ENCODE measurements at places on chromosomes 5 and 9.

DNA sequence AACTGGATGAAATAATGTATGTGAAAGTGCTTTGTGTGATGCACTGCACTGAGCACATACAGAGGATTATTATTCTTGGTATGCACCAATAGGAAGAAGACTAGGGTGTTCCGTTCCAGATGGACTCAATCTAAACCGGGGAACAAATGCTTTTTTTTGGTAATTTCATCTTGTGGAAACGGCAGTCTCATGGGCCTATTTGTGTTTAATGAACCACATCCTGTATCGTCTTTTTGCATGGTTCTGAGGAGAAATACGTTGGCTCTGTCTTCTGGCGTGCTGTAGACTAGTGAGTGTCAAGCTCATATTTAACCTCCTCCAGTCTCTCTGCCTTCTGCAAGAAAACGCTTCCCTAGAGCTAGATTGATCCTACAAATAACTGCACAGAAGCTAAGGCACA, 30.0 kb downstream of the TRIM32 start:
- peak; percentile 89 for DNase-seq

DNA sequence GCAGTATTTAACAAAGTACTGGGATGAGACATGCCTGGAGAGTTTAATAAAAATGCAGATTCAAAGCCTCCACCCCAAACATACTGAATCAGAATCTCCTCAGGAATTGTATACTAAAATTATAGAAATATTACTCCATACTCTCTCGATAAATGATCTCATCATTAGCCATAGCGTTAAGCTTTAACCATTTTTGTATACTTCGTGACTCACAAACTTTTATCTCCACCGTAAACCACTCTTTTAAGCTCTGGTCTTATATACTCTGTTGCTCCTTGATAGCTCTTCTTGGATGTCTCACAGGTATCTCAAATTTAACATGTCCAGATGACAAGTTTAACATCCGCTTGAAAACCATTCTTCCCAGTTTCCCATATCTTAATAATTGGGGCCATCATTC, 327.8 kb downstream of the ADGRV1 start:
- DNase-seq = no peak

DNA sequence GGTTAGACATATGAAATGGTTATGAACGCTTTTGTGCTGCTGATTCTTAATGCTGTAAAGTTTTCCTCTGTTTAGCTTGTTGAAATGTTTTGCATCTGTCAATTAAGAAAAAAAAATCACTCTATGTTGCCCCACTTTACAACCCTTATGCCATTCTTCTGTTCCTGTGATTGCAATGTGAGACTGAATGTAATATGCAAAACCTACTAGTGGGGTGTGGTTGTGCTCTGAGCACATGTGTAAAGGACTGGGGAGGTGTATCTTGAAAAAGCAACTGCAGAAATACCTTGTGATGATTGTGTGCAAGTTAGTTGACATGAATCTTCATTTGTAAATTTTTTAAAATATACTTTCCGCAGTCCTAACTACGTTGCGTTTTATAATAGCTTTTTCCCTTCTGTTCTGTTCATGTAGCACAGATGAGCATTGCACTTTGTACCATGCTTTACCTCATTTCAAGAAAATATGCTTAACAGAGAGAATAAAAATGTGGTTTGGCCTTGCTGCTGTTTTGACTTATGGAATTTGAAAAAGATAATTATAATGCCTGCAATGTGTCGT, 357.0 kb upstream of the PIK3R1 start:
- DNase-seq = no peak

DNA sequence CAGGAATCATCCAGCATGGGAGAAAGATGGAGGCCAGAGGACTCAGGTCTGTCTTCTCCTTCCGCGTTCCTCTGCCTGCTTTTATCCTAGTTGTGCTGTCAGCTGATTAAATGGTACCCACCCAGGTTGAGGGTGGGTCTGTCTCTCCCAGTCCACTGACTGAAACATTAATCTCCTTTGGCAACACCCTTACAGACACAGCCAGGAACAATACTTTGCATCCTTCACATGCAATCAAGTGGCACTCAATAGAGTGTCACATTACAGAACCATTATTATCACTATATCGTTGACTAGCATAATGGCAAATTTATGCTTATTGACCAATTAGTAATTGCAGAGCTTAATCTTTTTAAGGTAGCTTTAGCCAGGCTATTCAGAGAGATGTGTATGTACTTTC, 64.8 kb downstream of the UNC13B start:
- no peak for DNase-seq

DNA sequence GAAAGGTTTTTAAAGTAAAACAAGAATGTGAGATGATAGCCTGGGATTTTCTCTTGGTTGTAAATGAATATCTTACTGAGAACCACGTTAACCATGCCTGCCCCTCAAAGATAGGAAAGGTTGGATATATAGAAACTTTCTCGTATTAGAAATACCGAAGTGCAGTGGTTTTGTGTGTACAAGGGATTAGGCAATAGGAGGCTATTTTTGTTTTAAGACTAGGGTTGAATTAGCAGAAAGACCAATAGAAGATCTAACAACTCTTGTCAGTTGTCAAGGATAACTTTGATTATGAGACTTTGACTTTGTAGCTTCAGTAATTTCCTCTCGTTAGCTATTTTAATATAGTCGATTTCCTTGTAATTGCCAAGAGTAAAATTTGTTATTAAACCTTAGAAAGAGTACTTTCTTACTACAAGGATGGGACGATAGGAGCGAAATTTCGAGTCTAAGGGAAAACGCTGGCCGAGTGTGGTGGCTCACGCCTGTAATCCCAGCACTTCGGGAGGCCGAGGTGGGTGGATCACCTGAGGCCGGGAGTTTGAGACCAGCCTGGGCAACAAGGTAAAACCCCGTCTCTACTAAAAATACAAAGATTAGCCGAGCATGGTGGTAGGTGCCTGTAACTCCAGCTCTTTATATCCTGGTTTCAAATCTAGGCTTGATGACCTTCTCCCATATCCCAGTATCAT, 838 bp downstream of the POLK start:
- DNase-seq = peak; percentile 11

- DNase-seq = no peak
These were observed 11.3 kb upstream of the ADRB2 start for GRCh38 chr5:148815086-148815485.

DNA sequence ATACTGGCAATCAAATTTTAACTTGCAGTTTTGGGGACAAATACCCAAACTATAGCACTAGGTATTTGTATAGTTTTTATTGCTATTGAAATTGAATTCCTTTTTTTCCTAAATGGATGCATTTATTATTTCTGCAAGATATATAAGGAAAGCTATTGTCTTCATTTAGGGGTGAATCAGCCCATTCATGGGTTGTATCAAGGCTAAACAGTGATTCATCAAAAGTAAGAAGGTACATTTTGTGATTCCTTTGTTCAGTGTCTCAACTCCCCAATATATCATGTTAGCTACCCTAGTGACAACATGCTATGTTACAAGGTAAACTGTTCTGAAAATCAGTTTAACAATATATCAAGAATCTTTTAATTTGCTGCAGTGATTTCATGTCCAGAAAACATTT, 185.7 kb downstream of the PLK2 start:
- peak; percentile 12 for DNase-seq

DNA sequence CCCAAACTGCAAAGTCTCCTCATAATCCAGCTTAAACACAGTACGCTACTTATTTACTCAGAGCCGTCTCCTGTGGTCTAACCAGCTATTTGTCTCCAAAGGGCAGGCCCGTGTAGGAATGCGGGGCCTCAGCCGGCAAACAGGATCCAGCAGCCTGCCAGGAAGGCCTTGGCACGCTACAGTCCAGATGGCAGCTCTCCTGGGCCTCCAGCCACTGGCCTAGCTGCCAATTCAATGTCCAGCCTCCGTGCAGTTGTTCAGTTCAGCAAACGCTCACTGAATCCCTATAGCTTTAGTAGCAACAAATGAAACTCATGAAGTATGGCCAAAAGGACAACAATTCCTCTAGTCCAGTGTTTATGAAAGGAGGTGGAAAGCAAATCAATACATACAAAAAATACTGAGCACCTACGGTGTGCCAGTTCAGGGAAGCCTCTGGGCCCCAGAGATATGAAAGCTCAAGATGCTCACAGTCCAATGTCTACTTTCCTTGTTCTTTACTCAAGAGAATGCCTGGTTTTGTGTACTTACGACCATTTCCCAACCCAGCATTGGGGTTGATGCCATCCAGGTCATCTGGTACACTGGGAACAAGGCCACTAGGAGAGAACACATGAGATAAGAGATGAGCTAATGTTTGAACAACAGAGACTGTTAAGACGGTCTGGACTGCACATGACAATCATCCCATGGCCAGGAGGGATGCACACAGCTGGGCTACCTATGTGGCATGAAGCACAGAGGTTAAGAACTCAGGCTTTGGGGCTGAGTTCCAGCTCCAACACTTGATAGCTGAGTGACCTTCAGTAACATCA, 8.3 kb downstream of the CDK5RAP2 start:
- no peak for DNase-seq

DNA sequence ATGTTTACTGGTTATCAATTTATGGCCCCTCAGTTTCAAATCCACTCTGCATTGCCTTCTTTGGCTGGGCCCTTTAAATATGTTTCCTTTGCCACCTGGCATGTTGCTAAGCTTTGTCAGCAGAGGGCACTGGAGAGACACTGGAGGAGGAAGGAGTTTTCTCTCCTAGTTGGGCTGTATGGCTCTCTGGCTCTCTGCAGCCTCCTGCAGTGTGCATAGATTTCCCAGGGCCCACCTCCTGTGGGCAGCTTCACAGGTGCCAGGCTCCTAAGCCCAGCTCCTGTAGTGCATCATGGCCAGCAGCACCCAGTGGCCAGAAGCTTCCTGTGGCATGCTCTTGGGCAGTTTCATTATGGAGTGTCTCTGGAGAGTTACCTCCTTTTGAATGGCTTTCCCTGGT, 23.3 kb downstream of the CAVIN4 start:
- DNase-seq = peak; percentile 43

DNA sequence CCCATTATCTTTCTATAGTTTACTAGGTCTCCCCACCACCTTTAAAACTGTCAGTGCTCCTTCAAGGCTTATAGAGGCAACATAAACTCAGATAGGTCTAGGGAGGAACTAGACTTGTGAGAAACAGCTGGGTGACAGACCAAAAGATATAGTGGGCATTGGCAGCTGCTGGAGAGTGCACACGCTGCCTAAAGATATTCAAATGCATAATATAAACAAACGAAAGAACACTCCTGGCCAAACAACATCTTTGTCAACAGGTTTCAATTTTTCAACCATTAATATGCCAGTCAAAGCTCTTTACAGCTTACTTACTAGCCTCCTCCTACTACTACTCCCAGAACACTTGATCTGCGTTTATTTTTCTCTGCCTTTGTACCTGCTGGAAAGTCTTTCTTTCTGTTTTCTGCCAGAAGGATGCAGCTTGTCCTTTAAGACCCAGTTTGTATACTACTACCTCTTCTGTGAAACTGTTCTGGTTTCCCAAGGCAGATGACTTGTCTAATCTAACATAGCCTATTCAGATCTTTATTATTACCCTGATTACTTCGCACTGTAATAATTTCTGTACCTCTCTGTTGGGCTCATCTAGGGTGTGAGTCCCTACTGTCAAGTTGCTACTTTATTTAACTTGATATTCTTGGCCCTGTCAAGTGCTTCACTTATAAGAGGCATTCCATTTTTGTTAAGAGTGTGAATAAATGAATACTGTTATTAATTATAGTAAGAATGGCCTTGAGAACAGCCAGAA, 14.3 kb downstream of the KDM3B start:
- DNase-seq = no peak

GRCh38 chr9:123302348-123303214, 34.2 kb upstream of the STRBP start:
- no peak for DNase-seq

GRCh38 chr5:31329715-31330114, 136.2 kb downstream of the CDH6 start:
- no peak for DNase-seq

- DNase-seq = peak; percentile 42
These were observed 68.2 kb downstream of the LRSAM1 start for GRCh38 chr9:127519301-127520166.

GRCh38 chr5:140024928-140025327, 18.2 kb downstream of the NRG2 start:
- DNase-seq = no peak

DNA sequence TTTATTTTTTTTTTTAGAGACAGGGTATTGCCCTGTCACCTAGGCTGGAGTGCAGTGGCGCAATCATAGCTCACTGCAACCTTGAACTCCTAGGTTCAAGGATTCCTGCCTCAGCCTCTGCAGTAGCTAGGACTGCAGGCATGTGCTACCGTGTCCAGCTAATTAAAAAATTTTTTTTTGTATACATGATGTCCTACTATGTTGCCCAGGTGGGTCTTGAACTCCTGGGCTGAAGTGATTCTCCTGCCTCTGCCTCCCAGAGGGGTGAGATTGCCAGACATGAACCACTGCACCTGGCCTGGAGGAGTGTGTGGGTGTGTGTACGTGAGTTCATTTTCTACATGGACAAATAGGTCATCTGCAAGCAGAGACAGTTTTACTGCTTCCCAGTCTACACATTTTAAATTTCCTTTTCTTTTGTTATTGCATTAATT, 33.8 kb downstream of the JMY start:
- no peak for DNase-seq

Measured in foreskin melanocyte (primary cell).